Stimulated activated CD8-positive, alpha-beta memory T cell treated with anti-CD3 and anti-CD28 coated beads, Interleukin-7, amount 100 ng/mL, for 48 hours (primary cell): ENCODE measurements at places on chromosomes 2 and 18.

DNA sequence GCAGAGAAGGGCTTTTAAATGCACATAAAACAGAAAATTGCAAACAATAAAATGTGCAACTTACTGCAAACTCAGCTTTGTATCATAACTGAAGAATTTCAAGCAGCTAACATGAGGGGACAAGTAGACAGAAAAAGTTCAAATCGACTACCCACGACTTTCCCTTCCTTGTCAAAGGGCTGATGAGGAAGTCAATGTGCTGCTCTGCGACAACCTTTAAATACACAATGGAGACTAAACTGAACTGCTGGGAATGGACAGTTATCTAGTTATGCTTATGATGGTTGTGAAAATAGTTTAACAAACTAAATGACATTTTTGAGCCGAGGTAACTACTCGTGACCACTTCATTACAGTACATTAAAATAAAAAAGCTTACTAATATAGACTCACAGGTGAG lies 84.1 kb downstream of the INO80D start:
- no peak for DNase-seq

DNA sequence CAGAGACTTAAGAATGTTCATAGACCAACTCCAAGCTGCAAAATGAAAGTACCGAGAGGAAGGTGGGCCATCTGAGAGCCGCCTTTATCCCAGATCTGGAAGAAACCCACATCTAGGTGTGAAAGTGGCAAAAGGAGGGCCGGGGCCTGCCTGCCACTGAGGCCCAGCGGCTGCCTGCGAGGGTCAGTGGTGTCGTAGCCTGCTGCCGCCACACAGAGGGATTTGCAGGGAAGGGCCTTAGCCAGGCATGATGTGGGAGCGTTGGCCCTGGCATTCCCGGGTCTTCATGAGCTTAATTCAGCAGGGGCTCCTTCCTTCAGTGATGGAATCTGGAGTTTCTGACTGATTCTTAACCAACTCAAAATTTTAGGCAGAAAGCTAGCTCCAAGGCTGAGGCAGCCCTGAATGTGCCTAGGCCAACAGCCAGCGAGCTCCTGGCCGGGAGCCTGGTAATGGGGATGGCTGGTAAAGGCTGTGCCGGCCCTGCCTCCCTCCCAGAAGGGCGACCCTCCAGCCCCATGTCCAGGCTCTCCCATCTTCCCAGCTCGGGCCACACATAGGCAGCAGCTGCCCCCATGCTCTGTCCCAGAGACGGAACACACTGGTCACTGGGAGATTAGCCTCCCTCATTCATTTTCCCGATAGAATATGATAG lies 230.1 kb downstream of the AGAP1 start:
- no peak for DNase-seq

- DNase-seq, result no peak
Measured at GRCh38 chr18:27763936-27764335, 413.0 kb downstream of the CDH2 start.

GRCh38 chr2:194822097-194822496 lies 834.9 kb upstream of the SLC39A10 start:
- no peak for DNase-seq

DNA sequence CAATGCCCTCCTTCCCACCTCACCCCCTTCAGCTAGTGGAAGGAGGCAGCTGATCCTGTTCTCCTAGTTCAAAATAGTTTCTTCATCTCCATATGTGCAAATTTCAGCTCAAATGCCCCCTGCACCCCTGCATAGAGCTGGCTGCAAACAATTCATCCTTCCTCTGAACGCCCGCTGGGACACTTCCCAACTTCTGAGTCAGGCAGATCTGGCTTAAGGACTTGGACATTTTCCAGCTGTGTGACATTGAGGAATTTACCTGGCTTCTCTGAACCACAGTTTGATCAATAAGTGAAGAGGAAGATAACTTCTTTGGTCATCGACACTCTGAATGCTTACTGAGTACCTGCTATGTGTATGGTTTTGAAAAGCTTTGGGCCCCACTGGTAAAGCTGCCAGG lies 23.5 kb downstream of the PTGR3 start:
- no peak for DNase-seq
